ENCODE measurements at places on chromosomes 7 and 10. TPM values are rescaled to one million over a fixed set of nuclear protein-coding genes. Genes with fewer than 3 reads are reported as not detected.

The NAT16 gene
- polyA plus RNA-seq, result 0.64 TPM

The SNCG gene
- 4.3 TPM for polyA plus RNA-seq

The RBAK gene
- 2.5 TPM for polyA plus RNA-seq

The ADCYAP1R1 gene
- polyA plus RNA-seq, result 0.71 TPM

The PLA2G12B gene
- polyA plus RNA-seq, result not detected

The ZMIZ1 gene
- polyA plus RNA-seq, result 23.5 TPM

The C10orf62 gene
- 0.19 TPM for polyA plus RNA-seq

The C7orf57 gene
- polyA plus RNA-seq, result 0.41 TPM

The OR2A12 gene
- not detected for polyA plus RNA-seq

The CLDN4 gene
- polyA plus RNA-seq, result 4.6 TPM

The ZNF398 gene
- 4.5 TPM for polyA plus RNA-seq

The SLC12A9 gene
- polyA plus RNA-seq, result 29.7 TPM

The PSMC2 gene
- 283 TPM for polyA plus RNA-seq

The ASIC3 gene
- polyA plus RNA-seq, result 4.5 TPM

The C10orf67 gene
- polyA plus RNA-seq, result 1.1 TPM

The DRGX gene
- polyA plus RNA-seq, result 0.11 TPM

The ABCC2 gene
- 0.48 TPM for polyA plus RNA-seq

The CNTNAP2 gene
- polyA plus RNA-seq, result 3.4 TPM

The GNAI1 gene
- polyA plus RNA-seq, result 69.1 TPM

The GLUD1 gene
- 56.2 TPM for polyA plus RNA-seq

The MBL2 gene
- not detected for polyA plus RNA-seq

The DPYSL4 gene
- polyA plus RNA-seq, result 21.8 TPM

The DKK1 gene
- 372 TPM for polyA plus RNA-seq

The SLC26A5 gene
- not detected for polyA plus RNA-seq

The LEP gene
- polyA plus RNA-seq, result not detected

The WDR86 gene
- polyA plus RNA-seq, result 2.5 TPM

The GHRHR gene
- polyA plus RNA-seq, result not detected

The FGF8 gene
- 0.34 TPM for polyA plus RNA-seq

The THSD7A gene
- 0.49 TPM for polyA plus RNA-seq
